ENCODE measurements at places on chromosomes 7 and 10. TPM values are rescaled to one million over a fixed set of nuclear protein-coding genes. Genes with fewer than 3 reads are reported as not detected.

Gene SPRN
- not detected for total RNA-seq

Gene ZNF248
- total RNA-seq = 7.8 TPM

Gene COPS6
- total RNA-seq = 111 TPM

Gene FAM200A
- total RNA-seq = 6.8 TPM

Gene BHLHA15
- not detected for total RNA-seq

All from SJSA1 (cell line).